Muscle of leg (tissue), 16 donors: ENCODE measurements at places on chromosomes 3 and 15. TPM values are rescaled to one million over a fixed set of nuclear protein-coding genes. Genes with fewer than 3 reads are reported as not detected.
A peak's percentile ranks its signal among the peaks of the same experiment; 100 is the strongest.

- peak; percentile 65 for DNase-seq
These were observed 55.9 kb downstream of the CGNL1 start for GRCh38 chr15:57432141-57432741.

The CDCP1 gene
- polyA plus RNA-seq: 0.30 TPM

The TRIM59 gene
- 10.6 TPM for polyA plus RNA-seq

DNA sequence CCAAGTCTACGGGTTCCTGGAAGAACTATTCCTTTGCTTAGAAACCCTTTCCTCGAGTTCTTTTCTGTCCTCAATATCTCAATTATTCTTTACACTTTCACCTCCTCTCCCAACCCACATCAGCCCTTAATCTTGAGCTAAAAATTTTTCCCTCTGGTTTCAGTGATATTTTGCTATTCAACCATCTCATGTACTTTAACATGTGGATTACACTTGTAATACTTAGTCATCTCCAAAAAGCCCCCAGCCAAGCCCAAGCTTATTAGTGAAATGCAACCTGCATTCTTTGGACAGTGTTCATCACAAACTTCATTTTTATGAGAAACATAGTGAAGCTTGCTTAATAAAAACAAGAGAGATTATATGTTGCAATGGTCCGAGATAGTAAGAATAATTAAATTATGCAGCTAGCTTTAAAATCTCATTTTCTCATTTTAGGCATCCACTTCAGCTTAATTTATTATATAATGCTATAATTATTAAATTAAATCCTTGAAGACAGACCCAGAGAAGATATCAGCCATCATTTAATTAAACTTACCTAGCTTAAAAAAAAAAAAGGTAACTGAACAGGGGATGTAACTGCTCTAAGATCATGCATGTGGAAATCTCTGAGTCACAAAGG is 534.5 kb upstream of the TBL1XR1 start:
- DNase-seq: no peak

- DNase-seq: no peak
These were observed 356.3 kb downstream of the FOXP1 start for GRCh38 chr3:71227270-71227661.

- DNase-seq: no peak
These were observed 446.0 kb downstream of the GRM7 start for GRCh38 chr3:7306901-7307300.

The ADGRG7 gene
- not detected for polyA plus RNA-seq

GRCh38 chr3:100615684-100616083 is 6.3 kb downstream of the ADGRG7 start:
- no peak for DNase-seq

DNA sequence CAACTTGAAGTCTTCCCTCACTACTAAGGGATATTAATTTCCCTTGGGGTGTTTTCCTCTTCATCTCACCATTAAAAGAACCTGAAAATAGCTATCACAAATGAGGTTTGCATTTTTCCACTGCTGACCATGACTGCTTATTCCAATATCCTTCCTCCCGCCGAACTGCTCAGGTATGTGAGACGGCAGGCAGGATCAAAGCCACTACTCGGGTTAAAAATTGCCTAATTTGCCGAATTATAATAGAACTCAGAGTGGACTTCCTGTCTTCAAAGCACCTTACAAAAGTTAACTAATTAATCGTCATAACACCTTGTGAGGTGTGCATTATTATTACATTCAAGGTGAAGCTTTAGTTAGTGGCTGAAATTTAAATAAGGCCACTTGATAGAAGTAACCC is 655.2 kb upstream of the ADAMTS9 start:
- no peak for DNase-seq

The PPP1R14D gene
- 0.22 TPM for polyA plus RNA-seq

The PCLAF gene
- polyA plus RNA-seq: 39.1 TPM

The LRRC31 gene
- not detected for polyA plus RNA-seq

The PLCB2 gene
- polyA plus RNA-seq: 8.7 TPM

The APOD gene
- 41.7 TPM for polyA plus RNA-seq

The PLS1 gene
- 0.99 TPM for polyA plus RNA-seq

DNA sequence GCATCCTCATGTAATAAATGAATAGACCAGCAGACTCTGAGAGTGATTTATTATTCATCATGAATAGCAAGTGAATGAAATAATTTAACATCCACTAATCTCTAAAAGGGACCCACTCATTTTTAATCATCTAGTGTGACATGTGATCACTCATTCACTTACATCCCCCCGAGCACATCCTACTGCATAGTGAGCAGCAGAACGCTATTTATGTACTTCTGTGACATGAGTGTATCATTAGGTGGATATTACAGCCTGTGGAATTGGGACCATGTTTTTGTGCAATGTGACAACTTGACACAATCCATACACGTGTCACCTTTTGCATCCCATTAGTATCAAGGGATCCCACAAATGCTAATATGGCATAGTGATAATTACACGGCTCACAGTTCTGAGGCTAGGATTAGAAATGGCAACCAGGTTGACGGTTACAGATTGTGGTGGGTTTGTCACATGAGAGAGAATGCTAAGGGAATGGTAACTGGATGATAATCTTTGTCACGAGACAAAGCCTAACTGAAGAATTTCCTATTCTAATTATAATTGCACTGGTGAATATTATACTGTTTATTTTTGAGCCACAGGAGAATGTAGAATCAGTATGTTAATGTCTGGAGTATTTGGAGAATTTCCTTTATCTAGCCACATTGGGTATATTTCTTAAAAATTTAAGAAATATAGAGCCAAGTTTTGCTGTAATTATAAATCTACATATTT is 595.2 kb upstream of the TBL1XR1 start:
- no peak for DNase-seq

The CKMT1A gene
- 0.35 TPM for polyA plus RNA-seq

The MAPKBP1 gene
- 12.0 TPM for polyA plus RNA-seq

DNA sequence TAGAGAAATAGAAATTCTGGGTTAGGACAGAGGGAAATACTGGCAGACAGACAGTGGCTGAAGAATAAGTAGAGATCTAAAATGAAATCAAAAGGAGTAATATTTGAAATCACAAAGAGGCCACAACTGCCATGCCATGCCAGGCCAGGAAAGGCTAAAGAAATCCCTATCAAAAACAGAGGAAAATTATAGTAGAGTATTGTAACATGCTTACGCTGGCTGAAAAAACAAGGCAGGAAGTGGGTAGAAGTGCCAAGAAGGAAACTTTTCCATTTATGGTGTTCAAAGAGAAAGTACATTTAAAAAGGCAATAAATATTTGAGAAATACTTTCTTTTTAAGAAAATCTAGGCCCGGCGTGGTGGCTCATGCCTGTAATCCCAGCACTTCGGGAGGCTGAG is 415.7 kb downstream of the PLCL2 start:
- no peak for DNase-seq

DNA sequence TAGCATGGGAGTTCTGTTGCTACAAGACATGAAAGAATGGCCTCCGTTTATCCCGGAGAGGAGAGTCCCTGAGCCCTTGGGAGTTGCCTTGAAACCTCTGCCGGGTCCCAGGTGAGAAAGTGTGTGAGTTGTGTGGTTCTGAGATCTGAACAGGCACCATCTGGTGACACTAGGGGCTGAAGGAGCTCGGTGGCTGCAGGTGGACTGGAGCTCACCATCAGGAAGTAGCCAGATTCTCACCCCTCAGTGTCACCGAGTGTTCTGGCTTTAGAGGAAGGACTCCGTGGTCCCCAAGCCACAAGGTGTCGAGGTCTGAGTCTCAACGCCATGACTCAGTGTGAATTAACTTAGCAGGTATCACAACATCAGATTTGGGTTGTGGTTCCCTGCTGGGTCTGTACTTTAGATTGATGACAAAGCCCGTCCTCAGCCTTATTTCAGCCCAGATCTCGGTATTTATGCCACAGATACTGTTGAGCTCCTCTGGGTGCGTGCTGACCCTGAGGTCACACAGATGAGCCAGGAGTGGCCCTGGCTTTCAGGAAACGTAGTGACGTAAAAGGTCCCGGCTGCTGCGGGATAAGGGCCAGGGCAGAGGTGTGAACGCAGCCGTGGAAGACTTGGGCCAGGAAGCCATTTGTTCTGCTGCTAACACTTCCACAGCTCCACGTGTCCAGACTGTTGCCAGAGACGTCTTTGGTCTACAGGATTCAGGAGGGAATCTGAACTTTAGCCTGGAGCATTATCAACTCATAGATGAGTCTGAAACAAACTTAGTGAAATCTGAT is 54.4 kb downstream of the PGPEP1L start:
- DNase-seq: no peak

- DNase-seq: peak; percentile 87
These were observed 68.5 kb downstream of the CHSY1 start for GRCh38 chr15:101183226-101183930.

The ERICH6 gene
- polyA plus RNA-seq: 0.53 TPM

The SLC6A1 gene
- polyA plus RNA-seq: 2.2 TPM

DNA sequence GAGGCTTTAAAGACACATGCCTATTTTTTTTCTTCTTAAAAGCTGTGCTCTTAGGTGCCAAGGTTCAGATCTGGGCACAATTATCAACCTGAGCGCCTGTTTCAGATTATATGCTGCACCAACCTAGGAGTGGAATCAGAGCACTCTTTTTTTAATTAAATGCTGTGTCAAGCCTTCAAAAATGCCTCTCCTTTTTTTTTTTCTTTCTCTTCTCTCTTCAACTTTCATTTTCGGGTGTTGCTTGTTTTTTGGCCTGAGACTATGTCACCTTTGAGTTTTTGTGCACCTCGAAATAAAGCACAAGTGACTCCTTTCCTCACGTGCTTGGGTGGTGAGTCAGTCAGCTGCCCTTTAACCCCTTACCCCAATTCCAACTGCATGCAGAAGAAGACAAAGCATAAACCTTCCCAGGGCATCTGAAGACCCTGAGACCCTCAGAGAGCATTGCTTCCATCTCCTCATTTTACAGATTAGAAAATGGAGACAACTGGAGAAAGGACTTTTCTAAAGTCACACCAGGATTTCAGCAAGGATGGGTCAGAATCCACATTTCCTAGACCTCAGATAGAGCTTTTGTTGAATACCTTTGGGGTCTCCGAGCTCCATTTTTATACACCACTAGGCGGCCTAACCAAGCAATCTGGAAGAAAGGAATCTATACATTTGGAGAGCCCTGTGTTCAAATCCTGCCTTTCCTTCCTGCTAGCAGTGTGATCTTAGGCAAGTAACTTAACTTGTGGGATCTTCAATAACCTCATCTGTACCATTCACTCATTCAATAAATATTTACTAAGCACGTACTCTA is 631 bp upstream of the PRICKLE2 start:
- DNase-seq: no peak

The EFCAB12 gene
- 0.41 TPM for polyA plus RNA-seq

DNA sequence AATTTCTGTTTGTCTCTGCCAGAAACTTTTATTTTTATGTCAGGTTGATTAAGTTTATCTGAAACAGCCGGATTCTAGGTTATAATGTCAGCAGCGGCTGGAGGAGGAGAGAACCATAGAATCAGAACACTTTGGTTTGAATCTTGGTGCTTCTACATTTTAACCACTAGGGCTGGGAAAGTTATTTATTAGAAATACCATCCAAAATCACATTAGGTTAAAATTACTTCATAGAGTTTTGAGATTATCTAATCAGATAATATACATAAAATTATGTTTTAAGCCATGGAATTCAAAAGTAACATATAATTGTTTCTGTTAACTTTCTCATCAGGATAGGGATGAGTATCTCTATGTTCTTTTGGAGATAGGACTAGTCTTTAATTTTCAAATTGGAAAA is 502.9 kb downstream of the ROBO1 start:
- no peak for DNase-seq

DNA sequence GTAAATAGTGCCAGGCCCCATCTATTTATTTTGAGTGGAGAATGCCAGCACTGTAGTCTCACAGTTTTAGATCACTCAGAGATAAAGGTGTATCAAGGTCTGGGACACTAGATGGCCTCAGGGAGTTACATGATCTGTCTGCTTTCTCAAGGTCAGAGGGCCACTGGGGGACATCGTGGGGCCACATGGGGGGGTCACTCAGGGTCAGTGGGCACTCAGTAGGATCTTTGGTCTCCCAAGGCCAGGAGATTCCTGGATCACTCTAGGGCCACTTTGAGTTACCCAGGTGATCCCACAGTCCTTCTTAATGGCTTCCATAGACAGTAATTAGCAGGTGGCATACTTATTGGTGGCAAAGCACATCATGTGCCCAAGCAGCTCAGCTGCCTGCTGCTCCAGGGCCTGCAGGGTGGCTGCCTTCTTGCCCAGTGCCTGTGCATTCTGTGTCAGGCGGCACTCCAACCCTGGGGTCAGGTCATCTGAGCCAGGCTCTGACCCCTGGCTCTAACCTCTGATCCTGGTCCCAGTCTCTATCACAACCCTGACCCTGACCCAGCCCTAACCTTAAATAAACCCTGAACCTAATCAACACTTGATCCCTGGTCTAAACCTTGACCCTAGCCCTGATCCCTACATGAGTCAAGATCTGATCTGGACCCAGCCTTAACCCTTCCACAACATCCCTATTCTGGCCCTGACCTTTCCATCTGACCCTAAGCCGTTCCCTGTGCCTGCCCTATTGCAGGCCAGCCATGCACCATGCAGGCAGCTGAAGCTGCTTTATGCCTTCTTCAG is 1.8 kb upstream of the LAMB2 start:
- DNase-seq: no peak

DNA sequence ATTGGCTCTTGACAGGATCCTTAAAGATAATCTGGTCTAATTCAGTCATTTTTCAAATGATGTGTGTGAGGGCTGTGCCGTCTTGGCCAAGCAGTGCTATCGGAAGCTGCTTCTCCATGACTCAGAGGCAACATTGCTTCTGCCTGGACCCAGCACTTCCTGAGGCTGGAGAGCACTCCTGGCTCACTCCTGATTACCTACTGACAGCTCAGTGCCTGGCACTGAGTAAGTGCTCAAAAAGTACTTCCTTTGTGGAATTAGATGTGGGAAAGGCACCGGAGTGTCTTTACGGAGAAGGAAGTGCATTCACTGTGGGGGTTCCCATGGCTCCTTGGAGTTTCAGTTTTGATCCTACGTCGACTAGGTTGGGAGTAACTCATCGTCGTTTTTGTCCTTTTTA is 86.9 kb upstream of the UBE3A start:
- DNase-seq: no peak

DNA sequence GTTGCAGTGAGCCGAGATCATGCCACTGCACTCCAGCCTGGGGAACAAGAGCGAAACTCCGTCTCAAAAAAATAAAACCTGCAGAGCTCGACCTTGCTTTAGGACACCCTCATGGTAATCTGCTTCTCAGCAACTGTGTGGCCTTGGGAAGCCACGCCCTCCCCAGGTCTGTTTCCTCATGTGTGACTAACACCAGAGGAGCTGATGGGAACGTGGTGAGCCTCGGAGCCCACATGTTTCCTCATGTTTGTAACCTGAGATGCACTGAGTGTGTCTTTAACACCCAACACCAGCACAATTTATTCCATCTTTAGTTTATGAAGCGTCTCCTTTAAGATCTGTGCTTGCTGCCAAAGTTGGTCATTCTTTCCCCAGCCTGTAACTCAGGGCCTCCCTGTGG is 142.8 kb downstream of the OCA2 start:
- no peak for DNase-seq
